ENCODE measurements at places on chromosomes 16 and 17.

DNA sequence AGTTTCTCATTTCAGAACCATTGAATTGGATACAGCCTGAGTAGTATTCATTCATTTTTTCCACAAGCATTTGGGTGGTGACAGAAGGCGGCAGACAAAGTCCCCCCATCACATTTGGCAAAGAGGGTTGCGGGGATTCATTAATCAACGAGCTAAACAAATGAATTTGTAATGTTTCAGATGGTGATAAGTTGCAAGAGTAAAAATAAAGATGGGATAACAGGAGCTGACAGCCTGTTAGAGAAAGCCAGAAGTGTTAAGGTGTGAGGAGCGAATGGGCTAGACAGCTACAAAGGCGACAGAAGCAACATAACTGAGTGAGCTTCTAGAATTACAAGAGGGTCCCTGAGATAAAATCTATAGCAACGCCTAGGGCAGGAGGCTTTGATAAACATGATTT, 342.8 kb upstream of the HSBP1 start:
- DNase-seq, result no peak

- no peak for DNase-seq
These were observed 232.4 kb downstream of the CCDC182 start for GRCh38 chr17:57512691-57513090.

GRCh38 chr16:77584205-77584859, 138.0 kb upstream of the NUDT7 start:
- peak; percentile 40 for DNase-seq

GRCh38 chr17:22203208-22203715, 510.9 kb downstream of the KCNJ18 start:
- DNase-seq, result no peak

DNA sequence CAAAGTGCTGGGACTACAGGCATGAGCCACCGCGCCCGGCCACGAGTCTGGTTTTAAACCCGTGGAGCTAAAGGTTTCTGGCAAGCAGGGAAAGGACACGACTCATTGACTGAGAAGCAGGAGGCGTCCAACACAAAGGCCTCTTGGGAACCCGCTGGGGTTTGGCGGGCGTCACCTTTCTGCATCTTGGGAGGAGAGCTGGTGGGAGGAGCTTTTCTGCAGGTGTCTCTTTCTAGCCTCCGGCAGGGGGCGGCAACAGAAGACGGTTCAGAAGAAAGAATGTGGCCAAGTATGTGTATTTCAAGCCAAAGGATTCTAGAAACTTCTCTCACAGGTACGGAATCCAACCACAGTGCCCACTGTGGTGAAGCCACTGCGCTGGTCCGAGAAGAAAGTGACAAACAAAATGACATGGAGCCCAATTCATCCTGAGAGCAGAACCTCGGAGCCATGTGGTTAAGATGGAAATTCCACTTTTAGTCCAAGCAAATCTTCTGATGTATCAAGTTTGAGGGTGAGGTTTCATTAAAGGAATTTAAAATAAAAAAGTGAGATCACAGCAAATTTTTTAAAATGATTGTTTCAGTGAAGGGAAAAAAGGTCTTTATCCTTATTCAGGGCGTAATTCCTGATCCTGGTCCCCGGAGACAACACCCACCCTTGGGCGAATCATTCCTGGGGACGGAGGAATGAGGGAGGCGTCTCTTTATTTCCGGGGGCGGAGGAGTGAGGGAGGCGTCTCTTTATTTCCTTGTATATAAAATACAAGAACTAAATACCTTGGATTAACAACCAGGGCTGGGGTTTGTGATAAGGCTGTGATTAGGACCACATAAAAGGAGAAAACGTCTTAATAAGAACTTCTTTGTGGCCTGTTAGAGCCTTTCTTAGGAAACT, 97.6 kb downstream of the MRM3 start:
- DNase-seq, result peak; percentile 14

DNA sequence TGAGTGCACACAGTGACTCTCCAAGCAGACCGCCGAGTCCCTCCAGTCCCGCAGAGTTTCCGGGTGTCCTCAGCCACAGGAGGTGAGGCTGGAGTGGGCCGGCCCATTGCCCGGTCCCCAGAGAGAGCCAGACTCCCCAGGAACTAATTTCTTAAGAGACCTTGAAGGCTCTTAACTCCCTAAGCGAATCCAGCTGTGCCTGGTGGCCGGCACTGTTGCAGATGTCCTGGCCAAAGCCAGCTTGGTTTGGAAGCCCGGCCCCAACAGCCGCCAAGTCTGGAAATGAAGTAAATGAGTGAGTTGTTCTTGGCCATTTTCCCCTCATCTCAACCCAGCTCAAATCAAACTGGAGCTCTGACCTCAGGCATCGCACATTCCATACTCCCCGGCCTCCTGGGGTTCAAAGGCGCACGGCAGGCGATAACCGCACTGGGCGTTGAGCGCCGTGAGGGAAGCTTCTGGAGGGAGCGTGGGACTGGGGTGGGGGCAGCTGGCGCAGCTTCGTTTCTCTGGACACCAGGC, 42.0 kb downstream of the CMIP start:
- DNase-seq, result no peak
